ENCODE measurements at places on chromosomes 4 and X. TPM values are rescaled to one million over a fixed set of nuclear protein-coding genes. Genes with fewer than 3 reads are reported as not detected.

DNA sequence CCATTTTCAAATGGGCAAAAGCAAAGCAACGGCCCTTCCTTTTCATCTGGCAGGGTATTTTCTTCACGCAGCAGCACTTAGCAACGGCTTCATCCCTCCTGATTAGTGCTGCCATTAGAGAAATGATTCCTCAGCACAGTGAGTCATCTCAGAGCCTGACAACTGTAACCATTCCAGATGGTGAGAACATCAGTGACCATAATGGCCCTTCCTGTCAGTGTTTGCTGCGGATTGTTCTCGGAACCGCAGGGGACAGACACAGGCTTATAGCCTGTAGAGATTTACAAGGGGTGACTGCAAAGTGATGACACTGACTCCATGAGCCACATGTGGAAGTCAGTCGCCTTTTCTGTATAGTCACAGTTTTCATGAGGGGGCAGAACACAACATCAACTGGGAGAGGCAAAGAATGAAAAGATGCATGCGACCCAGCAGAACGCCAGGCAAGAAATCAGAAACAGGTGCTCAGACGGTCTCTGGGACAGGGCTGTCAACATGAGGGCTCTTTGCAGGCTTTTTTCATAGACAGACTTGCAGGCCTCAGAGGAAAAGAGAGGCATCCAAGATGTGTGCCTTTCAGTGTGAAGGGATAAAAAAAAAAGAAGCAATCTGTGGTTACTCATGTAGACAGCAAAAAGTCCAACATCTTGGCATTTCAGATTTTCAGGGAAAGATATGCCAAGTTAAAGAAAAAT lies 69.9 kb upstream of the FBXW7 start:
- no peak for DNase-seq
- H3K4me3 ChIP-seq = no peak overlapping the region
- no peaks in the 10 kb centered on the region for H3K36me3 ChIP-seq
- no peaks in the 10 kb centered on the region for H3K4me1 ChIP-seq
- no peaks in the 10 kb centered on the region for H3K27me3 ChIP-seq
- no peak overlapping the region for H3K27ac ChIP-seq

PRKG2 gene
- polyA plus RNA-seq = 0.61 TPM

TFDP3 gene
- not detected for polyA plus RNA-seq

FRAS1 gene
- polyA plus RNA-seq = 0.03 TPM

MAGEH1 gene
- 10.2 TPM for polyA plus RNA-seq

SSX4 gene
- not detected for polyA plus RNA-seq

Data from B cell (primary cell).